ENCODE measurements at places on chromosomes 6 and 20. TPM values are rescaled to one million over a fixed set of nuclear protein-coding genes. Genes with fewer than 3 reads are reported as not detected.

BACH2 gene
- polyA plus RNA-seq: 4.9 TPM

FAM83C gene
- polyA plus RNA-seq: not detected

STX16 gene
- polyA plus RNA-seq: 67.1 TPM

MEP1A gene
- polyA plus RNA-seq: not detected

C4A gene
- 19.3 TPM for polyA plus RNA-seq

SLC22A16 gene
- polyA plus RNA-seq: 0.06 TPM

HRH3 gene
- polyA plus RNA-seq: 2.9 TPM

SPATA25 gene
- polyA plus RNA-seq: 10.3 TPM

TAGAP gene
- 1.0 TPM for polyA plus RNA-seq

MAPK13 gene
- polyA plus RNA-seq: 6.8 TPM

CGA gene
- 0.72 TPM for polyA plus RNA-seq

EYS gene
- 0.47 TPM for polyA plus RNA-seq

NKAIN2 gene
- polyA plus RNA-seq: 6.4 TPM

BHLHE23 gene
- not detected for polyA plus RNA-seq

OR2H1 gene
- polyA plus RNA-seq: not detected

PLCB4 gene
- 4.7 TPM for polyA plus RNA-seq

PDYN gene
- polyA plus RNA-seq: not detected

LY6G6C gene
- polyA plus RNA-seq: 0.62 TPM

ALDH8A1 gene
- 1.6 TPM for polyA plus RNA-seq

TFAP2D gene
- polyA plus RNA-seq: not detected

COL12A1 gene
- 311 TPM for polyA plus RNA-seq

ULBP3 gene
- polyA plus RNA-seq: 1.9 TPM

SERPINB1 gene
- 12.8 TPM for polyA plus RNA-seq

CHRNA4 gene
- polyA plus RNA-seq: 0.46 TPM

HLA-DQB1 gene
- polyA plus RNA-seq: 1.6 TPM

STMND1 gene
- 0.34 TPM for polyA plus RNA-seq

MRAP2 gene
- 26.8 TPM for polyA plus RNA-seq

UST gene
- polyA plus RNA-seq: 5.8 TPM

KIF16B gene
- polyA plus RNA-seq: 25.0 TPM

HLA-DOA gene
- 0.56 TPM for polyA plus RNA-seq

LRRN4 gene
- polyA plus RNA-seq: 0.19 TPM

SKIC2 gene
- polyA plus RNA-seq: 27.0 TPM

ZC3H12D gene
- polyA plus RNA-seq: 0.35 TPM

RIN2 gene
- 19.9 TPM for polyA plus RNA-seq

IMPG1 gene
- 0.48 TPM for polyA plus RNA-seq

IL17A gene
- polyA plus RNA-seq: not detected

PDE10A gene
- 7.6 TPM for polyA plus RNA-seq
